ENCODE measurements at places on chromosomes 5 and 9.

GRCh38 chr9:69535911-69536310, 136.3 kb downstream of the APBA1 start:
- H3K4me1 ChIP-seq, result no peaks in the 10 kb centered on the region
- H3K27ac ChIP-seq, result no peak overlapping the region
- DNase-seq, result no peak
- H3K36me3 ChIP-seq, result no peaks in the 10 kb centered on the region

GRCh38 chr9:4497395-4497794, 7.1 kb downstream of the SLC1A1 start:
- DNase-seq, result no peak
- H3K4me3 ChIP-seq, result no peak overlapping the region
- H3K36me3 ChIP-seq, result no peaks in the 10 kb centered on the region
- H3K27ac ChIP-seq, result no peak overlapping the region

GRCh38 chr5:137656558-137656957, 79.3 kb downstream of the KLHL3 start:
- H3K27me3 ChIP-seq, result no peaks in the 10 kb centered on the region
- H3K36me3 ChIP-seq, result no peaks in the 10 kb centered on the region
- peaks cover 7% of the 10 kb centered on the region for H3K4me1 ChIP-seq

DNA sequence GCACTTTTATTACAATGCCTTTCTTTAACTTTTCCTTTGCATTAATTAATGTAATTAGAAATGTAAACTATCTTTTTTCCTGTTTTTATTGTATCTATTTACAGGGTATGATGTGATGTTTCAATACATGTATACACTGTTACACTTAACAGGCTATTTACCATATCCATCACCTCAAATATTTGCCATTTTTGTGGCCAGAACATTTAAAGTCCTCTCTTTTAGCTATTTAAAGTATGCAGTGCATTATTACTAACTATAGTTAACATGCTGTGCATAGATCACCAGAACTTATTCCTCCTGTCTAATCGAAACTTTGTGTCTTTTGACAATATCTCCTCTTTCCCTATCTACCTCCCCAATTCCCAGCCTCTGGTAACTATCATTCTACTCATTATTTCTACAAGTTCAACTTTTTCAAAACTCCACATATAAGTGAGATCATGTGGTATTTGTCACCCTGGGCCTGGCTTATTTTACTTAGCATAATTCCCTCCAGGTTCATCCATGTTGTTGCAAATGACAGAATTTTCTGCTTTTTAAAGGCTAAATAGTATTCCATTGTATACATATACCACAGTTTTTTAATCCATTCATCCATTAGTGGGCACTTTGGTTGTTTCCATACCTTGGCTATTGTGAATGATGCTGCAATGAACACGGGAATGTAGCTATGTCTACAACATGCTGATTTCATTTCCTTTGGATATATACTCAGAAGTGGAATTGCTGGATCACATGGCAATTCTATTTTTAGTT, 32.8 kb downstream of the OR2K2 start:
- no peak overlapping the region for H3K4me3 ChIP-seq
- H3K36me3 ChIP-seq, result no peaks in the 10 kb centered on the region
- no peaks in the 10 kb centered on the region for H3K27me3 ChIP-seq
- no peak for DNase-seq
- peaks cover 9% of the 10 kb centered on the region for H3K4me1 ChIP-seq
- H3K27ac ChIP-seq, result no peak overlapping the region

DNA sequence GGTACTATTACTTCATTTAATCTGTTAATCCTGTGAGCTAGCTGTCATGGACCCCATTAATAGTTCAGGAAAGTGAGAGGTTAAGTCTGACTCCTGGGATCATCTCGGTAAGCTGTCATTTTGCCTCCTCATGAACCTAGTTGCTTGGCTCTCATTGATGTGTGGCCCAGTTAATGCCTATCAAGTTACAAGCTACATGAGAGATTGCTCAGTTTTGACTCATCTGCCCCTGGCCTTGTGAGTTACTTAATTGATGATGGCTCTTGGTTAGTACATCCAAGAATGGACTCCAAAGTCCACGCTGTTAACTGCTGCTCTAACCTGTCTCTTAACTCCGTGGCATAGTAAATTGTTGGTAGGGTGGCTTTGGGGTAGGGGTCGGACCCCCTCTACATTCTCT, 23.9 kb downstream of the LARP1 start:
- peaks cover 90% of the 10 kb centered on the region for H3K4me1 ChIP-seq
- H3K36me3 ChIP-seq, result no peaks in the 10 kb centered on the region
- H3K4me3 ChIP-seq, result no peak overlapping the region

DNA sequence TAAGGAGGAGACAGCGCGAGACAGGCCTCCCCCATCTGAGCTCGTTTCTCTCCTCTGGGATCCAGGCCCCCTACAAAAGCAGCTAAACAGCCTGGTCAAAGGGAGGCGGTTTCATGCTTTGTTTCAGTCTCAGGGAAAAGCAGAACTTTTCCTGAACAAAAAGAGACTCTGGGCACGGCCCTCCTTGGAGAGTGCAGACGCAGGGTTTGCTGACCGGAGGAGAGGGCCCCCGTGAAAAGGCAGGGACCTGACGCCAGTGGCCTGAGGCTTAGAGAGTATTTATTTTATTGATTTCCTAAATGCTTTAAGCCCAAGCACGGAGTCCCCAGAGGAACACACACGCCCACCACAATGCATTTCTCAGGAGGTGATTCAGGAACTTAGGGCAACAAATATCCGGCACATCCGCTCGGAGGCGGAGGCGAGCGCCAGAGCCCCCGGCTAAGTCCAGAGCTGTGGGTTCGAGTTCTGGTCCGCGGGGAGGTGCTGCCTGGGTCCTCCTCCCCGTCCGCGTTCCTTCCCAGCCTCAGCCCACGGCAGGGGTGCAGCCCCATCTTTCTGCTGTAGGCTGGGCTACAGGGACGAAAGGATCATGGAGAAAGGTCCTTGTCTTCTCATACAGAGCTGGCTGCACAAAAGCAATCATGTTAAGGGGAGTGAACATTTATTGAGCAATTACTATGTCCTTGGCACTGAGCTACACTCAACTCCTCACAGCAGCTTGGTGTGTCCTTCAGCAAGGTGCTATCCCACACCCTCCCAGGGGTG, 40.0 kb downstream of the PTGES start:
- peaks cover 4% of the 10 kb centered on the region for H3K4me1 ChIP-seq
- no peaks in the 10 kb centered on the region for H3K27me3 ChIP-seq
- peak overlapping the region; percentile 76 for H3K27ac ChIP-seq
- no peak for DNase-seq
- H3K36me3 ChIP-seq, result no peaks in the 10 kb centered on the region

DNA sequence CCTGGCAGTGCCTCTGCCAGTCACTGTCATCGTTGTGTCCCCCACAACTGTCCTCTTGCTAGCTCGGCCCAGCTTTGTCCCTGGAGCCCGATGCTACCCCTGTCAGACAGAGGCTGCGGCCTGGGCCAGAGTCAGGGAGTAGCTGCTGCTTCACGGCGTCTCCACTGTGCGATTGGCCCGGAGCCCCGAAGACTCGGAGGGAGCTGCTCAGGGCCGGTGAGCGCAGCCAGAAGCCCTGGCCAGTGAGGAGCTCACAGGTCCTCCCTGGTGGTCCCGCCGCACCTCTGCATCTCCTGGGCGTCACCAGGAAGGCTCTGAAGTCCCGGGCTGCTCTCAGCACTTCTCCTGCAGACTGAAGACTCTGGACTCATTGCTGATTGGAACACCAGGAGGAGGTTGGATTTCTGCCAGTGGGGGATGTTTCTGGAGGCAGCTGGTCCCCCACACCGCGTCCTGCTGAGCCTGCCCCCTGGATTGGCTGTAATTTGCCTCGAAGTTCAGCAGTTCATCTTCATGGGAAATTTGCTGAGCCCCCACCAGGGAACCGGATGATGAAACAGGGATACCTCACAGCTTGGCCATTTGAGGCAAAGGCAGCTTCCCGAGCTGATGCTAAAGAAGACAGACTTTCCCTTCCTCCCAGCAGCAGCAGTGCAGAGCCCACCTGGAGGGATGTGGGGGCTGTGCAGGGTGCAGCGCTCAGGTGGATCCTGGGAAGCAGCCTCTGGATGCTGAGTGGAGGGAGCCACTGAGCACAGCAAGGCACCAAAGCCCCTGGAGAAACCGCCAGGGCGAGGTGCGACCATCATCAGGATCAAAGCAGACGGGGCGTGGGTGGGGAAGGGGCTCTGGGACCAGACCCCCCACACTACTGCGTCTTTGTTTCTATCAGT, 45.6 kb downstream of the USP20 start:
- H3K36me3 ChIP-seq, result peaks cover 28% of the 10 kb centered on the region
- H3K27me3 ChIP-seq, result no peaks in the 10 kb centered on the region
